ENCODE measurements at places on chromosomes 3 and 15.

DNA sequence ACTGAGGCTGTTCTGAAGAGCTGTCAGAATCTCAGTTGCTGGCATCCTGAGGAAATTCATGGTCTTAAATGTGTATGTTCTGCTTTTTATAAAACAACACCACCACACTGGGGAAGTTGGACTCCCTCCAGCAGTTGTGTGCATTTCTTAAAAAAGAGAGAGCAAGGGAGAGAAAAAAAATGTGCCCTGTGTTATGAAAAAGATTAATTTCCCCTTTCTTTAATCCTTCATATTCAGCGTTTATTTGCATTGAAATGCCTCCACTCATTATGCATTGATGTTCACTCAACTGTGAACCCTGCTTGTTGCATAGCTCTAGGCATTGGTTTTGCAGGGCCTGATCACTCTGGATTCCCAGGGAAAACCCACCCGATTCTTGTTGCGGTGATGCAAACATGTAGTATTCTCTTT lies 4.4 kb upstream of the ZNF609 start:
- no peak for DNase-seq

DNA sequence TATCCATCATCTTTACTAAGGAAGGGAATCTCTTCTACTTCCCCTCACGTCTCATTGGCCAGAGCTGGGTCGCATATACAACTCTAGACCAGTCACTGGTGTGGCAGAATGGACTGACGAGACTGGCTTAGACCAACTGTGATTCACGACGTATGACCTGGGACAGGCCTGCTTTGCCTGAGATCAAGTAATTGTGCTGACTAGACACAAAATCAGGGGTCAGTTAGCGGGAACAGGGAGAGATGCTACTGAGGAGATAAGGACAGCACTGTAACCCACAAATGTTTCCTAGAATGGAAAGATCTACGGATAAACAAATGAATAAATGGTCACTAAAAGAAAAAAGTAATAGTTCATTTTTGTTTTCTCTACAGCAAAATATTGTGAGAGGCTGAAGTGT lies 308.3 kb downstream of the MAGI1 start:
- no peak for DNase-seq

DNA sequence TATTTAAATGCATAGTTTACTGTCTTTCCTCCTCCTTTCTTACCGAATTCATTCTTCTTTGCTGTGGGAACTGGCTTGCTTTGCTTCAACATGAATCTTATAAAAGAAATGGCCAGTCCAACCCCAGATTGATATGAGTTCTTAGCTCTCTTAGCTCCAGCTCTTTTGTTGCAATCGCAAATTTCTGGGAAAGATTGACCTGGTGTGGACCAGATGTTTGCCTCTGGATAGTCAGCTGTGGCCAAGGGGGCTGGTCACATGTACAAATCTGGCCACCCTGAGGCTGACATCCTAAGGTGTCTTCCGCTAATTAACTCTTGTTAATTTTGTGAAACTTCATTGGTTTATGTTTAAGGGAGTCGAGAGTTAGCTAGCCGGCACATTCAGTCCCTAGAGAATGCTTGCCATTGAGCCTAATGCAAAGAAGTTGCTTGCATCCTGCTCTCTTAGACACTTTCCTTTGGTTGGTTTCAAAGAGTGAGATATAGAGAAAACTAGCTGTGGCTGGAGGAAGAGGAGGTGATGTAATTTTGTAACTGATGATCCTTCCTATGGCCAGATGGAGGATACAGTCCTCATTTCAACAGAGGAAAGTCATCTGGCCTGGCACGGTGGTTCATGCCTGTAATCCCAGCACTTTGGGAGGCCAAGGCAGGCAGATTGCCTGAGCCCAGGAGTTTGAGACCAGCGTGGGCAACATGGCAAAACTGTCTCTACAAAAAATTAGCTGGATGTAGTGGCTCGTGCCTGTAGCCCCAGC lies 162.4 kb downstream of the ADAMTSL3 start:
- no peak for DNase-seq

DNA sequence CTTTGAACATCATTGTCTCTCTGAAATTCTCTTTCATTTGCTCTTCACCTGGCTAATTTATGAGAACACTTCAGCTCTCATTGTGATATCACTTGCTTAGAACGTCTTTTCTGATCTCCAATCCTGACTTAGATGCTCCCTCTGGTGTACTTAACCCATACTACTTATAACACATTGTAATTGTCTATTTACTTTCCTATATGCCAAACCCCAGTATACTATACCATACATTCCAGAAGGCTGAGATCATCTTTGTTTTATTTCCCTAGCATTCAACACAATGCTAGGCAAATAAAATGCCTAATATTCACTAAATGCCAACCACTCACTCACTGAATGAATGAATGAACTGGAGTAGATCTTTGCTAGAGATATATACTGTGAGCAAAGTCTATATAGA lies 27.0 kb upstream of the PEX5L start:
- DNase-seq, result no peak

DNA sequence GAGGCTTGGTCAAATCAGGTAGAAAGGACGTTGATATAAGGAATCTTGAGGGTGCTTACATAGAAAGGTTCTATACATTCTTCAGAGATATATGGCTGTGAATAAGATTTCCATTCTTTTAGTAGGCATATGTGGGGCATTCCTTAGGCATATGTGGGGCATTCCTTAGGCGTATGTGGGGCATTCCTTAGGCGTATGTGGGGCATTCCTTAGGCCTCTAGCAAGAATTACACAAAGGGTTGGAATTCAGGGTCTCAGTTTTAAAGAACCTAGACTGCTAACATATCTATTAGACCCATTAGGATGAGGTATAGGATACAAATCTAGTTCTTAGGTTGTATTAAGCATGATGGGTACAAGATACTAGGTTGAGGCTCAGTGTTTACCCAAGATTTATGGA lies 607.8 kb downstream of the SI start:
- DNase-seq, result no peak

GRCh38 chr15:96735632-96736240 lies 405.2 kb downstream of the NR2F2 start:
- no peak for DNase-seq

GRCh38 chr15:100972975-100973350 lies 53.8 kb downstream of the LRRK1 start:
- DNase-seq, result no peak

GRCh38 chr3:111590143-111590491 lies 5.0 kb downstream of the ZBED2 start:
- no peak for DNase-seq

DNA sequence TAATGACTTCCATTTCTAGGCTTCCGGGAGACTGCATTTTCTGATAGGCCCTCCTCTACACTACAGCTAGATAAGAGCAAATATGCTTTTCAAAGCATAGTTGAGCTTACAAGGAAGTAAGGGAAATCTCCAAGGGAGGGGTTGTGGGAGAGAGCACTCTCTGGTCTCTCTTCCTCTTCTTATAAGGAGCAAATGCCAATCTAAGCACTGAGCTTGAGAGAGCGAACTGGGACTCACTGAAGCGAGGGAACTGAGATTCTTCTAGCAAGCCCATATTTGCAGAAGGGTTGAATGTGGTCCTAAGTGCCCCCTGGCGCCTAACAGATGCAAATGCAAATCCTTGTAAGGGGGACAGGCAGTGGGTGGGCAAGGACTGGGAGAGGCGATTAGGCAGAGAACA lies 164.8 kb downstream of the ERC2 start:
- DNase-seq, result no peak

DNA sequence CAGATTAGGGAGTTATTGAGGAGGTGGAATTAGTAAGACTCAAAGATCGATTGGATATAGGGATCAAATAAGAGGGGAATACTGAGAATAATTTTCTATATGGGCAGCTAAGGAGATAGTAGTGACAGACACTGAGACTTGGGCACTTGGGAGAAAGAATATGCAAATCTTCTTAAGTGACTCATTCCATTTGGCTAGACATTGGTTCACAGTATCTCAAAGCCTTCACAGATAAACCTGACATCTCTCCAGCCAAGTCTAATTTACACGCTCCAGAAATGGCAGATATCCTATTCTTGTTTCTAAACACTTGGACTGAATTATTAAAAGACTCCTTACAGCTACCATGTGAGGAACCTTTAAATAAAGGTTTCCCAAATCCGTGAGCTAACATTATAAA lies 104.6 kb upstream of the ADAMTS9 start:
- DNase-seq, result no peak

DNA sequence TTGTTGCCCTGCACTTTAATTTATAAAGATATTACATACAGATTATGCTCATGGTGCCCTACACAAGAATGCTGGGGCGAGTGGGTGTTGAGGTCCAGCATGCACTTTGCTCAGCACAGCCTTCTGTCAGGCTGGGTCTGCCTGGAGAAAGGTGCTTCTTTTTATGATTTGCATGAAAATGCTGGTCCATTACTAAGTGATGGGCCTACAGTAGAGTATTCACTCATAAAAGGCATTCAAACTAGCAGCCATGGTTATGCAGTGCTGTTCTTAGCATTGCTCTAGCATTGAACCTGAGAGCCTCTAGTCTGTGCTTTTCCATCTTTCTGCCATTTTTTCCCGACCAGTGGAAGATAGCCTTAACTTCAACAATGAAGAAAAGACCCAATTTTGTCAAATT lies 12.3 kb downstream of the LNP1 start:
- DNase-seq, result no peak

GRCh38 chr3:101259485-101260341 lies 60.7 kb downstream of the IMPG2 start:
- DNase-seq, result no peak

GRCh38 chr15:40064231-40064894 lies 25.4 kb upstream of the SRP14 start:
- DNase-seq, result no peak

- DNase-seq, result no peak
These were observed 222.4 kb upstream of the LRIG1 start for GRCh38 chr3:66723231-66723630.

- no peak for DNase-seq
These were observed 37.2 kb upstream of the FHIT start for GRCh38 chr3:61288446-61288845.

GRCh38 chr3:171254315-171254714 lies 205.9 kb downstream of the TNIK start:
- no peak for DNase-seq

GRCh38 chr3:59302442-59302841 lies 252.6 kb upstream of the CFAP20DC start:
- DNase-seq, result no peak

GRCh38 chr3:60746695-60747416 lies 504.4 kb downstream of the FHIT start:
- DNase-seq, result no peak

DNA sequence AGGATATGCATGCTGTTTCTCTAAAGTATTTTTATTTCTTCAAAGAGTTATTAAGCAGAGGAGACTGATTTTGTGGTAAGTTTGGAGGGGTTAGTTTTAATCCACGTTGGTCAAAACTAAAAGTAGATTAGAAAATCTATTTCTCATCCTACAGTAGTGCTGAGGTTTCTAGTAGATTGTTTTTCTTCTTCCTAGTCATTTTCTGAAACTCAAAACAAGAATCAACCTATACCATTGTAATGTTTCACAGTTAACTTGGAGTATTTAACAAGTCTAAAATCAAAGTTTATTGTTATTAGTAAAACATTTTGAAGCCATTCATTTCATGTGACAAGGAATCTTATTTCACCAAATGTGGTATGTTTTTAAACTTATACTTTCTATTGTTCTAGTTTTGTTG lies 57.9 kb downstream of the RBM6 start:
- no peak for DNase-seq

- no peak for DNase-seq
These were observed 524.7 kb upstream of the MCTP2 start for GRCh38 chr15:93706495-93707292.

DNA sequence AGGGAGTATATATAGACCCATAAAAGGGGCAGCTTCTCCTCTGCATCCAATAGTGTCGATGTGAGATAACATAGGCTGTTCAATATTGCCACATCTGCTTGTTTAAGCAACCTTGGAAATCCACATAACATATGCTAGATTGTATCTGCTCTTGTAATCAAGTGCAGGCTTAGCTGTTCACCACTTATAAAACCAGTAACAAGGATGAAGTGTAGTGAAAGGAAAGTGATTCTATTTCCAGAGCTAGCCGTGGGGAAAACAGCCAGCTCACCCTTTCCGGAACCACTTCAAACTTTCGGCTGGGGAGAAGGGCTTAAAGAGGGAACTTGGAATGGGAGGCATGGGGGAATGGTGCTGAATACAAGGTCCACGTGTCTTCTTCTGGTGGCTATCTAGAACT lies 204.0 kb downstream of the TAFA4 start:
- DNase-seq, result no peak

- DNase-seq, result no peak
These were observed 174.3 kb downstream of the SMAD6 start for GRCh38 chr15:66876421-66876730.

DNA sequence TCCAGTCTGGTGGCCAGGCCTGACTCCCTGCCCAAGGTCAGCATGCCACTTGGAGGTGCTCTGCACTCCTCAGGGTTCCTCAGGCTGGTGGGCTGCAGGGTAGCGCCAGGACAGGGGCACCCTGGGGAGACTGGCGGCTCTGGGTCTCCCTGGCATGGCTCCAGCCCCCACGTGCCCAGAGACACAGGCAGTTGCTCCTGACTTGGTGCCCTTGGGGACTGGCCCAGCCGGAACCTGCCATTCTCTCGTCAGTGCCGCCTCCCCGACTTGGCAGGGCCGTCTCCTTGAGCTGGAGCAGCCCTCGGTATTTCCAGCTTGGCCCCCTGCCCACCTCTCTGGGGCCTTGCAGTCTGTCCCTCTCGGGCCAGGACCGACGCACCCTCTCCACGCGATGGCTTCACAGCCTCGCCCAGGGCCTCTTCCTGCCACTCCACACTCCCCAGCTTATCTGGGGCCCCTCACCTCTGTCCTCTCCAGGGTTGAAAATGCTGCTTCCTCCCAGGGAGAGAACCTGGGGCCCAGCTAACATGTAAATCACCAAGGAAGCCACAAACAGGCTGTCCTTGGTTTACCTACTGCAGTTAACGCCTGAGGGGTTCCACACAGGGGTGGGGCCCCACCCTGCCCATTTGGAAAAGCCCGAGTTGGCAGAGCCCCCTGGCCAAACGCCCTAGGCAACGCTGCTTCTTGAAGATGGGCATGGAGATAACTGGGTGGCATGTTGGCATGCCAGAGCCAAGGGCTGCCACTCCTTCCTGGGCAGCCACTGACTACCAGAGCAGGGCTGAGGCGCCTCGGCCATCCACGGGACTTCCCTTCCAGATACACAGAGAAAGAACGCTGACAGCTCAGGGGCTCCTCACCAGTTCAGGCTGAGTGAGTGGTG lies 61.4 kb downstream of the SMAD6 start:
- no peak for DNase-seq

- DNase-seq, result no peak
These were observed 537.6 kb upstream of the IL12A start for GRCh38 chr3:159451067-159451466.

DNA sequence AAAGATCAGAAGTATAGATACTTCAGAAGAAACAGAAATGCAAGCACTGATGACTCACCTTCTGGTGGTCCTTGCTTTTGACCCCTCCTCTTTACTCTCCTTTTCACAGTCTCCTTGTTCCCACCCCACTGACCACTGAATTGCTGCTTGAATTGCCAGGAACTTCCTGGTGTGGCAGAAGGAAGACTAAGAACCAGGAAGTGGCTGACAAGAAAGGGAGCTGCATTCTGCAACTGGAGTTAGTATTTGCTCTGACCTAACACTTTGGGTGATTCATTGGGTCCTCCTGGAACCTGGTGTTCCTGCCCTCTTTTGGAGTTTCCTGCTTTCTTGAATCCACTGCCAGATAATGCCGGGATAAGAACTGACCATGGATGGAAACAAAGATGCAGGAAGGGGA lies 23.0 kb downstream of the KY start:
- DNase-seq, result no peak

GRCh38 chr15:50051811-50052419 lies 67.1 kb downstream of the ATP8B4 start:
- DNase-seq, result no peak
